Endothelial cell of umbilical vein (primary cell): ENCODE measurements at places on chromosomes 2 and 18. TPM values are rescaled to one million over a fixed set of nuclear protein-coding genes. Genes with fewer than 3 reads are reported as not detected.

- no peak for DNase-seq
Observed at GRCh38 chr2:105848367-105848766, 103.7 kb downstream of the NCK2 start.

GRCh38 chr2:187134306-187134705 lies 285.3 kb upstream of the ZSWIM2 start:
- DNase-seq: no peak

- DNase-seq: no peak
Observed at GRCh38 chr2:5851410-5851809, 159.2 kb downstream of the SOX11 start.

- no peak for DNase-seq
Observed at GRCh38 chr2:8414946-8415879, 266.6 kb upstream of the ID2 start.

DNA sequence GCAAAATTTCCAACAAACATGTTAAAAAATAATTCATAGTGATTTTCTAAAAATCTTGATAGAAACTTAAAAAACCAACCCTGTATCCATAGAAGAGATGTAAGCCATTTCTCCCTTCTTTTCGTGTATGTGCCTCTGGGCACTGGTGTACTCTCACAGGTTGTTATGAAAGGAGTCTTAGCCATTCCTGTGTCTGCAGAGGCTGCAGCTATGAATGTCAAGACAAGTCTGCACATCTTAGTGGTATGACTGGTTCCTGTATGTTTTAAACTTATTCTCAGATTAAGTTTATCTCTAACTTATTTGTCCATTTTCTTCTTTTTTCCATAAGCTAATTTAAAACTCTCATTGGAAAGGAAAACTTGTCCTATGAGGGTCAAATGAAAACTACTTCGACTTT lies 84.0 kb downstream of the DPP4 start:
- no peak for DNase-seq

DNA sequence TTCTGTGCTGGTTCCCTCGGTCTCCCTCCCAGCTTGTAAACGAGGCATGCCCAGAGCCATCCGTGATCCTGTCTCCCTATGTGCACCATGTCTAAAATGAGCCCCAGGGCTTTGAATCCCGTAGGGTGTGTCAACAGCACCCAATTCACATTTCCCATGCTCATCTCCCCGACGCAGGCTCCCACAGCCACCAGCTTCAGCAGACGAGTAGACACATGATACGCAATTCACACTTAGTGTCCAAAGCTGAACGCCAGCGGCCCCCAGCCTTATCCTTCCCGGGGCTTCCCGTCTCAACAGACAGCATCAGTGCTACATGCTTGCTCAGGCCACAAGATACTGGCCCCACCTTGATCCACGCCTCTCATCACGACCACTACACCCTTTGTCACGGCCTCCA lies 88.1 kb downstream of the EIPR1 start:
- DNase-seq: no peak

DNA sequence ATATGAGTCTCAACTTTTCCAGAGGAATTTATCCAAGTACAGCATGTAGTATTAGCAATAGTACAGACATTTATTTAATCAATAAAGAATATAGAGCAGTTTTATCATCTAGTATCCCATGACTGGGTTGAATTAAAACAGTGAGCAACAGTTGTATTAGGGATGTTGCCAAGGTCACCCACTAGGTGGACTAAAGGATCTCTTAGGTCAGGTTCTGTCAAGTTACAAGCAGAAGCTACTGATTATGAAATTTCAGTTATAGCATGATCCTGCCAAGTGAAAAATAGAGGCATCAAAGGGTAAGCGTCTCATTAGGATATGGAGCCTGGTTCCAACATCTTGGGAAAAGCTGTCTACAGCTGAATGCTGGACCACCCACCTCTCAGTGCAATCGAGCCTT lies 52.1 kb upstream of the LAPTM4A start:
- DNase-seq: no peak

- DNase-seq: no peak
Observed at GRCh38 chr2:142069251-142069888, 61.4 kb downstream of the LRP1B start.

- DNase-seq: peak; percentile 78
Observed at GRCh38 chr2:237662671-237663093, 35.3 kb downstream of the LRRFIP1 start.

DNA sequence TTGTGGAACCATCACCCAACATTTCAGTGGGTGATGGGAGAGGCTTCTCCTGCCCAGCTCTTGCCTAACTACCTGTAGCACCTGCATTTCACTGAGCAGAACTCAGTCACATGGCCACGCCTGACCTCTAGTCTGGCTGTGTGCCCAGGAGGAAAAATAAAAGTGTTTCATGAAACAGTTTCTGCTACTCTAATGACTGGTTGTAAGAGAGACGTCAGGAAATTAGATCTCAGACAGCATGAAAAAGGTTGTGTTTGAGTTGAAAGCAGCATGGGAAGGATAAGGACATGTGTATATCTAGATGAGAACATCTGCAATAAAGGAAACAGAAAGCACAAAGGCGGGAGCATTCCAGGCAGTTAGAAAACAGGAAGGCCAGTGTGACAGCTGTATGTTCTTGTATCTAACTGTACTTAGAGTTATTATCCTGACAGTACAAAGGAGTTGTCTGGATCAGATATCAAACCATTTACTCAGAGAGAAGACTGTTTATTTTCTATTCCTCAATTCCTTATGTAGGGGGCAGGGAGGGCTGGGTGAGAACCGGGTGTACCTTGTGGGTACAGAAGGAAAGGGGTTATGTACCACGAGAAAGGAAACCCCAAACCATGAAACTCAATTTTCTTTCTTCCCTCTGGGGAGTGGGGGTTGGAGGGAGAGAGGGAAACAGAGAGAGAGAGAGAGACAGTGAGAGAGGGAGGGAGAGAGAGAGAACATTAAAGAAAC lies 307.4 kb upstream of the VWC2L start:
- peak; percentile 35 for DNase-seq

DNA sequence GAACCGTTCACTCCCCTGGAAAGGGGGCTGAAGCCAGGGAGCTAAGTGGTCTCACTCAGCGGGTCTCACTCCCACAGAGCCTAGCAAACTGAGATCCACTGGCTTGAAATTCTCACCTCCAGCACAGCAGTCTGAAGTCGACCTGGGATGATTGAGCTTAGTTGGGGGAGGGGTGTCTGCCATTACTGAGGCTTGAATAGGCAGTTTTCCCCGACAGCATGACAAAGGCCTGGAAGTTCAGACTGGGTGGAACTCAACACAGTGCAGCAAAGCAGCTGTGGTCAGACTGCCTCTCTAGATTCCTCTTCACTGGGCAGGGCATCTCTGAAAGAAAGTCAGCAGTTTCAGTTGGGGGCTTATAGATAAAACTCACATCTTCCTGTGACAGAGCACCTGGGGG lies 292.5 kb downstream of the NUP35 start:
- no peak for DNase-seq

- peak; percentile 58 for DNase-seq
Observed at GRCh38 chr2:55431982-55432627, 12.4 kb upstream of the CCDC88A start.

DNA sequence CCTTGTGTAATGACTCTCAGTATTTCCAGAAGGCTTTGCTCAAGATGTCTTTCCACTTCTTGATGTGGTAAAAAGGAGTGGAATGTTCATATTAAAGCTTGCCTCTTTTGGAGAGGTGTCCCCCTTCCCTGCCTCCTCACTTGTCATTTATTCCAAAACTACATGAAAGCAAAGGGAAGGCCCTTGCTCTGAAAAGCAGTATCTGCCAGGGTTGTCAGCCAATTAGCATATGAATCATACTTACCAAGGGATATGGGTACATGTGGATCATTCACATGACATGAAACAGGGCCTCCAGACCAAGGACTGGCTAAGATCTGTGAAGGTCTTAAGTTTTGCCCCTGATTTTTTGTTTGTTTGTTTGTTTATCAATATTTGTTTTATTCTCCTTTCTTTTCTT lies 31.3 kb downstream of the ANXA4 start:
- DNase-seq: peak; percentile 35

GRCh38 chr2:28704621-28705020 lies 47.0 kb upstream of the PPP1CB start:
- DNase-seq: no peak

GRCh38 chr18:49362431-49362830 lies 98.0 kb downstream of the DYM start:
- DNase-seq: no peak

GRCh38 chr2:181947273-181947672 lies 38.4 kb upstream of the PPP1R1C start:
- no peak for DNase-seq

DNA sequence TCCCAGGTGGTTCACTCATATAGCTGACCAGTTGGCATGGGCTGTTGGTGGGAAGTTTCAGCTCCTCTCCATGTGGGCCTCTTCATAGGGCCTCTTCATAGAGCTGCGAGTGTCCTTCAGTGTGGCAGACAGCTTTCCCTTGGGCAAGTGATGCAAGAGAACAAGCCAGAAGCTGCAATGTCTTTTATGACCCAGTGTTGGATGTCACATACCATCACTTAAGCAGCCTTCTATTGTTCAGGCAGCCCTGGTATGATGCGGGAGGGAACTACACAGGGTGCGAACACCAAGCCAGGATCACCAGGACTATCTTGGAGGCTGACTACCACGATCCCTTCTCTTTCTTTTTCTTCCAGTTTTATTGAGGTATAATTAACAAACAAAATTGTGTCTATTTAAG lies 126.5 kb upstream of the ITGA6 start:
- no peak for DNase-seq

- DNase-seq: no peak
Observed at GRCh38 chr2:69790601-69790959, 38.9 kb upstream of the GMCL1 start.

GRCh38 chr18:7856733-7857132 lies 289.6 kb downstream of the PTPRM start:
- DNase-seq: no peak

DNA sequence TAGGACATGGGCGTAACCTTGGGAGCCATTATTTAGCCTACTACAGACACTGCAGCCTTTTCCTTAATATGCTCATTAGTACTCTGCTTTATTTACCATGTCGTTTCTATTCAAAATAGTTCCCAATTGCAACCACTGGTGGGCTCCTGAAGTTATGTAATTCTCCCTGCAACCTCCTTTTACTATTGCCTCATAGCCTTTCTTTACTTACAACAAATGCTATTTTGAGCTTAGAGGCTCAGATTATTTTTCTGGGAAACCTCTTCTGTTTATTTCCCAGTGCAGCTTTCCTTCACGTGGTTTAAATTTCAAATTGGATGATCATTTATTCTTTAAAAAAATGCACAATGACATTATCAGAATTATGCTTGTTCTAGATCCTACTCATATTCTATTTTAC lies 492.3 kb upstream of the TMEFF2 start:
- DNase-seq: no peak

DNA sequence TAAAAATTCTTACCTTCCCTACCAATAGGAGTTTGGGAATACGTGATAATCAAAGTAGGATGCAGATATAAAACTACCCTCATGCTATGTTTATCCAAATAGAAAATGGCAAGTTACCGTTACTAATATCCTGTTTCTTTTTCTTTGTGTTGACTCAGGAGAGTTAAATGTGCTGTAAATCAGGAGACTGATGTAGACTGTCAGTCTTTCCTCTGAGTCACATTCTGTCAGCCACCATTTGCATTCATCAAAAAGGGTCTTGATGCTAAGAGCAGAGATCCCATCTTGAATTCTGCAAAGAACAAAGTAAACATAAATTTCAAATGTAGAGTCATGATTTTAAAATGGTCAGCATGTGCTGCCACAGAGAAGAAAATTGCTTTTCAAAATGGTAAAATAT lies 712.8 kb downstream of the SOCS6 start:
- DNase-seq: peak; percentile 96

DNA sequence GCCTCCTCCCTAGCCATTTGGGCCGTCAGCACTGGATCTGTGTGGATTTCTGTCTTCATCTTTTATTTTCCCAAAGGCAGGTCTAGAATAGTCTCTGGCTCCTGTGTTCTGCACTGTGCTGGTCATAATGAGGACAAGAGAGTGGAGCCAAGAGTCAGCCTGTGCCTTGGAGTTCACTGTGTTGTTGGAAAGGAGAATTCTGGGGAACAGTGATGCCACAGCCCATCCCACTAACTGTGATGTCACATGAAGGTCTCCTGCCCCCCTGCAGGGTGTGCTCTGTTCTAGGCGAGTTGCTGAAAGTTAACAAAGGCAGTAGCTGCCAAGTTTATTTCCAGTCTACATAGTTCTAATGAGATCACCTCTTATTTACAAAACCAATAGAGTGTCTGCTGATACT lies 248.5 kb downstream of the TPGS2 start:
- no peak for DNase-seq

GRCh38 chr2:215557701-215558100 lies 121.8 kb upstream of the FN1 start:
- DNase-seq: no peak

DNA sequence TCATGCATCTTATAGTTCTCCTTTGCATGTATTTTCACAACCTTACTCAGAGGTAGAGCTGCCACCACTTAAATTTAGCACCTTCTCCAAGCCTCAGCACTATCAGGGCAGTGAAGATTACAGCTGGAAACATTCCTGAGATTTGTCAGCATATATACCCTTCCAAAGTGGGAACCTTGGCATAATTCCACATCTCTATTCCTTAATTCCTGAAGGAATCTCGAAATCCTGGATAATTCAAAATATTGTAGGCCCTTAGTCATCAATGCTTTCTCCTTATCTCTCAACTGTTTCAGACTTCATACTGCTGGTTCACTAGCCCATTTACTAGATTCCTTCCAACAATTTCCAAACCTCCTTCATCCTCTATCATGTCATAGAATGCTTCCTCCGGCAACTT lies 87.4 kb downstream of the ITSN2 start:
- no peak for DNase-seq

DNA sequence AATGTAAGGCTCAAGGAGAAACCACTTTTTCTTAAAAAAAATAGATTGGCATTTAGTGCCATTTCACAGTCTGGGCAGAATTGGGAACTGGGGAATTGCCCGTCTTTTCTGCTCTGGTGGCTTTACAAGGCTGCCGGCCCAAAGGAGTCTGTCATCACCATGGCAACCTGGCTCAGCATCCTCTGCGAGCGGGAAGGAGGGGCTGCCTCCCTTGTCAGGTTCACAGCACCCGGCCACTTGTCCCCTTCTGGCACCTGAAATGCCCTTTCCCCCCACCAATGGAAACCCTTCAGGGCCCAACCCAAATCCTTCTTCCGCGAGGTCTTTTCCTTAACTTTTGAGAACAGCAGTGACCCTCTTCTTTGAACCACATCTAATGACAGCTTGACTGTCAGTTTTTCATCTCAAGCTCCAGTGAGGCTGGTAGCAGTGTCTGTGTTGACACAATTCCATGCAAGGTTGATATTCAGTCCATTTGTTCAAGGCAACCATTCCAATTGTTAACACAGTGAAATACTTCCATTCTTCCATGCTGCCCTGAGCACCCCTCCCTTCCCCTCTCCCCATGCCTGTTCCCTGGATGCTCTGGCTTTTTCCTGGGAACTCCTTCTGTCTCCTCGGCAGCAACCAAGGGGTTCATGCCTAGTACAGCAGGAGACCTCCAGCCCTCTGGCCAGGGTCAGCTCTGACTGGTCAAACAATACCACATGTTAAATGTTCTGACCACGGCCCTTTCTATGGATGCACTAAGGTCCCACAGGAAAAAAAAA lies 79.6 kb downstream of the DNER start:
- no peak for DNase-seq

- DNase-seq: no peak
Observed at GRCh38 chr2:189648846-189649509, 12.3 kb upstream of the ASNSD1 start.

POTEJ gene
- polyA plus RNA-seq: 0.03 TPM in 2 replicates

KCNF1 gene
- polyA plus RNA-seq: 0.23 and 0.27 TPM in 2 replicates

NAT8 gene
- polyA plus RNA-seq: 0.19 and 0.25 TPM in 2 replicates

ALLC gene
- not detected in 2 replicates for polyA plus RNA-seq

GAD1 gene
- 0.62 and 0.64 TPM in 2 replicates for polyA plus RNA-seq

ZNF521 gene
- polyA plus RNA-seq: 90.8 and 111 TPM in 2 replicates

LRRC30 gene
- not detected in 2 replicates for polyA plus RNA-seq
